ENCODE measurements at places on chromosomes 3 and 15. TPM values are rescaled to one million over a fixed set of nuclear protein-coding genes. Genes with fewer than 3 reads are reported as not detected.

BCHE gene
- 66.7 TPM for polyA plus RNA-seq

PCYT1A gene
- 44.7 TPM for polyA plus RNA-seq

ISY1 gene
- 34.5 TPM for polyA plus RNA-seq

FBN1 gene
- polyA plus RNA-seq = 168 TPM

DNA sequence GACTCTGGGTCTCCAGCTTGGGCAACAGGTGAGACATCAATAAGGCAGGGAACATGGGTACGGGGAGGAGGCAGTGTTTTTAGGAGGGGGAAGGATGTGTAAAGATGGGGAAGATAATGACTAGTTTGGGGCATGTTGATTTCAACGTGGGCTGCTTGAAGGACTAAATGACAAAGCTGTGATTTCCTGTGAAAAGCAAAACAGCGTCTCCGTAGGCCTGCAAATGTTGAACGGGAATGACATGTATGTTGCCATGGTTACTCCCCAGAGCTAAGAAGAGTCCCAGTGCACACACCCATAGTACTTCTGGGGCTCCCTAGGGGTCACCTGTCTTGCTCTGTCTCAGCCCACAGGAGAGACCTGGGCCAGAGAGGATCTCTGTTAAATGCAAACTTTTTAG, 71.3 kb upstream of the ETV5 start:
- DNase-seq = no peak

DNA sequence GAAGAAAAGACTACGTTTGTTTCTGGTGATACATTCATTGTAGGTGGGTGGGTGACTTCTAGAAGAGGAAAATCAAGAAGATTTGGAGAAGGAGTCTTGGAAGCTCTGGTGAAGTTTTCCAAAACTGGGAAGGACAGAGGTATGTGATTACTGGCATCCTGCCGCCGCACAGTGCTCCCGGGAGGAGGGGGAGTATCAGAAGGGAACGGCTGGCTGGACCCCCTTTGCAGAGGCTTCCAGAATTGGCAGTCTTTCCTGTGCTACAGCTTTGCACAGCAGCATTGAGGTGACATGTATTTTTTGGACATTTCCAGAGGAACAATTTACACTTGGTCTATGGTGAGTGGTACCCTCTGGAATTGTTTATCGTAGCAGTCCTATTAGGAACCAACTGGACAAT, 75.7 kb upstream of the EOMES start:
- no peak for DNase-seq

DNA sequence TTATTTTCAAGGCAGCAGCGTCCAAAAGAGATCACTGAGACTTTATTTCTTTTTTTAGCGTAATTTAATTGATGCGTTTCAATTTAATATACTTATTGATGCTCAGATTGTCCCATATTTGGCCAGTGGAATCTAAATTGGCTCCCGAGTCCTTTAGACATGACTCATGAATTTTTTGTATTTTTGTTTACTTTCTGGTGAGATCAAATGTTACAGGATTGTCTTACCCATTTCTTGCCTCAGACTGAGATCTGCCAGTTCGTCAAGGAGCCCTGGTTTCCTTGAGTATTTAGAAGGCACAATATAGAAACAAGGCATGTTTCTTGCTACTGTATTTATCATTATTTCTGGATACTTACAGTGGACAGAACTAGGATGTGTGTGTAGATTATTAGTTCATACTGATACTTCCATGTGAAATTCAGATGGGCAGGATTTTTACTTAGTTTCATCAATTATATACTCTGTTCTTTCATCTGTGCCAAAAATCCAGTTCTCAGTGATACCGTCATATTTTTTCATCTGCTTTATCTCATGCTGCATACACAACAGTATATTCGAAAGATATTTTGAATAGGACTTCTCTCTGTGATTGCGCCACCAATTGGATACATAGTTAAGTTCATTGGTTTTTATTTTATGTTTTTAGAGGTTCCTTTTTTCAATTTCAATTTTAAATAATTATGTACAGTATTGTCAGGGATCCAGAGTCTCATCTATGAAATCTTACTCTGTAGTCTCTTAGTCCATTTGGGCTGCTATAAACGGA, 436.9 kb upstream of the C2CD4B start:
- DNase-seq = no peak

GRCh38 chr3:174495311-174495710, 363.8 kb upstream of the NAALADL2 start:
- DNase-seq = no peak

Measured in forelimb muscle (tissue), 1 donor.